ENCODE measurements at places on chromosomes 4 and X.

- no peak for DNase-seq
Measured at GRCh38 chr4:94352996-94353395, 10.4 kb upstream of the HPGDS start.

DNA sequence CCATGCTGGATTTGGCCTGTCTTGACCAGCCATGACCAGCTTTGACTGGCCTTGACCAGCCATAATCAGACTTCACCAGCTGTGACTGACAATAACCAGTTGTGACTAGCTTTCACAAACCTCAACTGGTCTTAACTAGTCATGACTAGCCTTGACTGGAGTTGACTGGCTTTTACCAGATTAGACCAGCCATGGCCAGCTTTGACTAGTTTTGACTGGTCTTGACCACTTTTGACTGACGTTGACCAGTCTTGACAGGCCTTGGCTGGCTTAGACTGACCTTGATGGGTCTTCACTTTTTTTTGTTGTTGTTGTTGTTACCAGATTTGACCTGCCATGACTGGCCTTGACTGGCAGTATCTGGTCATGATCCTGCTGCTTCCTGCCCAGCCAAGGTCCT is 67.4 kb downstream of the RLIM start:
- DNase-seq: no peak

DNA sequence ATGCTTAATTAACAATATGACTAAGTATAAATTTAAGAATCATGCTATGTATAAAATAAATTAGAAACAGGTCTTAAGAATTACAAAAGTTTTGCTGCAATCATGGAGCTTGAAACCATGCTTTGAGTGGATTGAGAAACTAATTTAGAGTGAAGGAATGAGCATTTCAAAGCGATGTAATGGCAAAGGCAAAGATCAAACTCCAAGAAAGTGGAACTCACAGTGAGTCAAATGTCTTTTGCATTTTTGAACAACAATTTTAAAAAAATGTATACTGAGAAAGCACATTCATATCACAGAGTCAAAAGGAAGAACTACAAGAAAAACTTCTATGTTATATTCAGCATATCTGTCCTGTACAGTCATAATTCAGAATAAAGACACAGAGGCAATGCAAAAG is 6.6 kb downstream of the GPRIN3 start:
- no peak for DNase-seq

DNA sequence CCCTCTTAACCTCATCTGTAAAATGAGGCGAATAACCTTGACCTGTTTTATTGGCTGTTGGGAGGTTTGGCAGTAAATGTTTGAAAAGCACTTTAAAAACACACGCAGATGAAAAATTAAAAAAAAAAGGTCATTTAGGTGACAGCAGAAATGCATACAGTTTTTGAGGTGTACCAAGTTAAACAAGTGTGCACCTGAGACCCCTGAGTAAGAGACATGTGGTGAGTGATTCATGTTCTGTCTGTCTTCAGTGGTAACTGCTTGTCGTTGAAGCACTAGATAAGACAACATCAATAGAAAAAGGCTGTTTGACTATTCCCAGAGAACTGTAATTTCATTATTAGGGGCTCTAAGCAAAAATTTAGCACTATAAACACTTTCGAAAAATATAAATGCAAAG is 608.4 kb upstream of the PITX2 start:
- no peak for DNase-seq

DNA sequence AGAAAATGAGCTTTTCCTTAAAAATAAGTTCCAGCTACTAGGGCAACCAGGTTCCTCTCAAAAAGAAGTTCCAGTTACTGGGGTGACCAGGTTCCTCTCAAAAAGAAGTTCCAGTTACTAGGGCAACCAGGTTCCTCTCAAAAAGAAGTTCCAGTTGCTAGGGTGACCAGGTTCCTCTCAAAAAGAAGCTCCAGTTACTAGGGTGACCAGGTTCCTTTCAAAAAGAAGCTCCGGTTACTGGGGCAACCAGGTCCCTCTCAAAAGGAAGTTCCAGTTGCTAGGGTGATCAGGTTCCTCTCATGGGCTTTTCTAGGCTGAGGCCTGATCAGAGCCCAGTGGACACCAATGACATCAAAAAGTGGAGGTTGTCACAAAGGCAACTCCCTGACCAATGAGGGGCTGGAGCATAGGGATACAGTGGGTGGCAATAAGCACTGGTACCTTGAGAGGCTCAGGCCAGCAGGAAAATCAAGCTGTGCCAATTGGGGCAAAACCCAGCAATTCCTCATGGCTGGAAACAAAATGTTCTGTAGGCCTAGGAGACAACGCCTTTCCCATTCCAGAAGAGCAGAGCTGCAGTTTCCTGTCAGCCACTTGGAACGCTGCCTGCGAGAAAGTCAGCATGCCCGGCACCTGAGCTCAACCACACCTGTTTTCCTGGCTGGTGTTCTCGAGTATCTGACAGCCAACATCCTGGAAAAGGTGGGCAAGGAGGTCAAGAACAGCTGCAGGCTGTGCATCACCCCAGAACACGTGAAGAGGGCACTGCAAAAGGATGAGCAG is 12.3 kb upstream of the SYTL5 start:
- peak; percentile 23 for DNase-seq

GRCh38 chr4:37733240-37733867 is 47.2 kb upstream of the RELL1 start:
- DNase-seq: no peak

GRCh38 chr4:141757287-141757686 is 120.9 kb downstream of the IL15 start:
- no peak for DNase-seq

- no peak for DNase-seq
Measured at GRCh38 chr4:80138551-80139538, 58.5 kb upstream of the PRDM8 start.

- DNase-seq: no peak
Measured at GRCh38 chr4:61571761-61572559, 371.8 kb downstream of the ADGRL3 start.

DNA sequence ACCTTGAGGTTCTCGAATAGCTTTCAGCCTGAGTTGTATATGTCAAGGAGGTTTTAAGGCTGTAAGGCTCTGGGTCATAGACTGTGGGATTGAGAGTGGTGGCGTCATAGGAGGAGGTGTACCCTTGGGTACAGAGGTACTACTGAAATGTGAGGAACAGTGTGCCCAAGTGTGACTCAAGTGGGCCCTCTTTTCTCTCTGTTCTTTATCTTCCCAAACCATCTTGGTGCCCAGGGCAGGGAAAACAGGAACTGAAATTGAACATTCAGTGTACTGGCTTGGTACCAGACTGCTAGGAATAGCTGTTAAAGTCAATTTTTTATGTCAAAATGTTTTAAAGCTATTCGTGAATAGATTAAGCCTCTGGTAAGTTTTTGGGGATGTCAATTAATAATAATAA is 136.2 kb upstream of the RPS6KA3 start:
- no peak for DNase-seq
